ENCODE measurements at places on chromosomes 7 and 10.
A peak's percentile ranks its signal among the peaks of the same experiment; 100 is the strongest.

GRCh38 chr7:105800442-105800841 lies 76.0 kb downstream of the ATXN7L1 start:
- DNase-seq: no peak

DNA sequence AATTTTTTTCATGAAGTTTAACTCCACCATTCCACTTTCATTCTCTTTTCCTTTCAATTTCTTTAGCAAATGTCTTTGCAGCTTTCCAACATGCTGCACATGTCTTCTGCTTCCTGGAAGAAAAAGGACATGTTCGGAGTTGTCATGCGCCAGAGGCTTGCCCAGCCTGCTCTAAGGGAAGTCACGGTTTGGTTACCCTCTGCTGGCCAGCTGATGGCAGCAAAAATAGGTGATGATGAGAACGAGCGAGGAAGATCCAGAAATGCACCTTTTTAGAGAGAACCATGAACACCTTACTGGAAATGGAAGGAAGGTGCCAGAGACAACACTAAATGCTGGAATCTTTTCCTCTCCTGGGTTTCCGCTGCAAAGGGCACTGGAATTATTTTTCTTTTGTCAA lies 4.9 kb upstream of the ZSCAN21 start:
- DNase-seq: no peak

- DNase-seq: no peak
These were observed 90.2 kb upstream of the INSIG1 start for GRCh38 chr7:155207326-155208002.

- no peak for DNase-seq
These were observed 8.0 kb downstream of the PWWP2B start for GRCh38 chr10:132404911-132405462.

- DNase-seq: no peak
These were observed 1.0 kb upstream of the ZNF800 start for GRCh38 chr7:127393368-127394058.

- DNase-seq: no peak
These were observed 285.6 kb downstream of the USP6NL start for GRCh38 chr10:11325817-11326216.

DNA sequence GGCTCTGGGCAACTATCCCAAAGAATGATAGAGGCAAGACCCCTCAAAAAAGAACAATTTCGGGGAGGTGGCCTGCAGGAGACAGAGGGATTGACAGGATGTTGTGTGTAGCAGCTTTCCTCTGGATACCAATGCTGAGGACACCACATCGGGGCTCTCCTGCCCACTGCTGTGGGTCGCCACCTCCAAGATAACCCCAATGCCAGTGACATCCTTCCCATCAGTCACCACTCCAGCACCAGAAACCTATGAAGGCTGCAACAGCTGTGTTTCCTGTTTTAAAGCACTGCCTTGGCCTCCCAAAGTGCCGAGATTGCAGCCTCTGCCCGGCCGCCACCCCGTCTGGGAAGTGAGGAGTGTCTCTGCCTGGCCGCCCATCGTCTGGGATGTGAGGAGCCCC lies 17.6 kb downstream of the ARHGAP19 start:
- DNase-seq: no peak

DNA sequence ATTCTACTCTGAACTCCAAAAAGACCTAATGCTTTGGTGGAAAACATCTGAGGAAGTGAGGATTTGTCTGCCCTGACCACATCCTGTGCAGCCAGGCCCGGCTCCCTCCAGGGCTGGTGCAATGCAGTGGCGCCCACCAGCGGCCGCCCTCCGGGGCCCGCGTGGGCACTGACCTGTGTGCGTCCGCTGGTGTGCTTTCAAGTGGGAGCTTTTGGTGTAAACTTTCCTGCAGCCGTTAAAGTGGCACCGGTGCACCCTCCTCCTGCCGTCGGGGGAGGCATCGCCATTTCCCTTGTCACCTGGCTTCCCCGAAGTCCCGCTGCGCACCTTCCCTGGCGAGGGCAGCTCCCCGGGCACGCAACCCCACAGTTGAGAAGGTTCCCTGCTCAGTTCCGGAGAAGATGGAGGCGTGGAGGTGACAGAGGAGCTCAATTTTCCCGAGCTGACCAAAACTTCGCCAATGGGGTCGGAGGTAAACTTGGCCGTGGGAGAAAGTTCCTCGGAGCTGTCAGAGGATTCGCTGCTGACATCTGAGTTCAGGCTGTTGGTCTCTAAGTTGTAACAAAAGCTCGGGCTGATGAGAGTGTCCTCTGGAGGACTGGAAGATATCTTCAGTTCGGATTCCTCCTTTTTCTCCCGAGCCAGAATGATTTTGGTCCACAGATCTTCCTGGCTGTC lies 3.4 kb downstream of the KLF6 start:
- no peak for DNase-seq

- no peak for DNase-seq
These were observed 309.9 kb downstream of the GRID1 start for GRCh38 chr10:86056672-86057071.

GRCh38 chr7:4823441-4824119 lies 38.2 kb downstream of the PAPOLB start:
- no peak for DNase-seq

DNA sequence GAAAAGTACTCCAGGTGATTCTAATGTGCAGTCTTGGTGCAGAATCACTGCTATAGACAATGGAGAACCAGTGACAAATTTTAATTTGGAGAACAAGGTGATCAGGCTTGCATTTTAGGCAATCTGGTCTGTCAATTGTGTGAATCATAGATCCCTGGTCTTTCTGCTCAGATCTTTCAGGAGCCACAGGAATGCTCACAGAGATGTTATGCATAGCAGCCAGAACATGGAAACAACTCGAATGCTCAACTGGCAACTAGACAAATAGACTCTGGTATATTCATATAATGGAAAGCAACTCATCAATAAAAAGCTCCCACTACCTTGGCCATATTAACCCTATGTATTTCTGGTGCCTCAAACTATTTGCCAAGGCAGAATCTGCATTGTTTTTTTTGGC lies 209.1 kb downstream of the PHF14 start:
- DNase-seq: no peak

DNA sequence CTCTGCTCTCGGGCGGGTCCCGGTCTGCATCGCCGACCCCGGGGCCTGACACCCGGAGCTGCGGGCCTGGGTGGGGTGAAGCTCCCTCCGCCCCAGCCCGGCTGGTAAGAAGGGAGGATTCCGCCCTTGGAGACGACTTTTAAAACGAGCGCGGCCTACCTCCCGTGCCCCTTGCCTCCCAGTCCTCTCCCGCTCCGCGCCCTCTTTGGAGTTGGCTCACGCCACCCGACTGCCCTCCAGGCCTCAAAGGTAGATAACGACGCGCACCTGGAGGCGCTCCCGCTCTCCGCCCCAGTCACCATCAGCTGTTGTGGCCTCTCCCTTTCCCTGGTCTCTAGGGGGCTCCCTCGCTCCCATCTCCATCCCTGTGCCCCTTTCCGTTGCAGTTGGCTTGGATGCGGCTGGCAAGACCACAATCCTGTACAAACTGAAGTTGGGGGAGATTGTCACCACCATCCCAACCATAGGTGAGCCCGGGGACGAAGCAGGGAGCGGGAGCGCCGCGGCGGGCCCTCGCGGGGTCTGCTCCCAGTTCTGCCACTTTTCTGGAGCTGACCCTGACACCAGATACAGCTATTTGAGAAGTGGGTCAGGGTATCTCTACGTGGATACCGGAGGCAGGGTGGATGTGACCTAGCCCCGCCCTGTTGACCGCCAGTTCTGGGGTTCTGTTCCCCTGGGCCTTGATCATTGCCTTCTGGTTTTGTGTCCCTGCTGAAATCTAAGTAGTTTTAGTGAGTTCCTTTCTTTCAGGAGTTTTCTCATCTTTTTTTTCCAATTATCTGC lies 679 bp downstream of the ARF5 start:
- DNase-seq: peak; percentile 61

DNA sequence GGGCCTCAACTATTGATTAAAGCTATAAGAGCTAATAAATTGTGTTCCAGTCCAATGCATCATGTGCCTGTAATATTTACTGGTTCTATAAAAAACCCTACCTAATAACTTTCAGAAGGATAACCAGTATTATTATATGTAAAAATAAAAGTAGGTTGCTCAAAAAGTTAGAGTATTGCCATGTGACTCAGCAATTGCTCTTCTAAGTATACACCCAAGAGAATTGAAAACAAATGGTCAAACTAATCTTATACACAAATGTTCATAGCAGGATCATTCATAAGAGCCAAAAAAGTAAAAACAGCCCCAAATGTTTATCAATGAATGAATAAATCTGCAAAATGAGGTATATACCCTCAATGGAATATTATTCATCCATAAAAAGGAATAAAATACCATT lies 89.5 kb upstream of the TES start:
- DNase-seq: no peak

- no peak for DNase-seq
These were observed 46.4 kb downstream of the SGCE start for GRCh38 chr7:94609561-94609960.

DNA sequence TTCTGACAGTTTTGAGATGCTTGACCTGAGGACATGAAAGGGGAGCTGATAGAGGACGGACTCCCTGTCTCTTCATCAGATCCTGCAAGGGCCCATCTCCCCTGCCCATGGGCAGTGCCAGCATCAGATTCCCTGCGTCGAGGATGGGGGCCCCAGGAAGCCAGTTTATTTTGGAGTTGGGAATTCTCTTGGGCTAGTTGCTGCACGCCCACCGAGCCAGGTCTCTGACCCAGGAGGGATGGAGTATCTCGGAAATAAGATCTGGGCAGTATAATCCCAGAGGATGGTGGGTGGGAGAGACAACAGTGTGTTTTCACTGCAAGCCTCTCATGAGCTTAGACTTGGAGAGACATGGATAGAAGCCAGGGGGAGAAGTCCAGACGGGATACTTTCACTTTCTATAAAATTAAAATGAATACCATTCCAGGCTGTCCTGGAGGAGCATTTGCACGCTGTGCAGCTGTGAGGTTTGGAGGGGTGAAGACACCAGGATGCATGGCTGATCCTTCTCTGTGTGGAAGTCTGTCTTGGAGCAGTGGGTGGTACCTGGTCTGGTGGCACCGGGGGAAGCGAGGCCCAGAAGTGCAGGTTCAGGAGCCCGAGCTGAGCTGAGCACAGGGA lies 25.8 kb downstream of the DOCK1 start:
- no peak for DNase-seq

DNA sequence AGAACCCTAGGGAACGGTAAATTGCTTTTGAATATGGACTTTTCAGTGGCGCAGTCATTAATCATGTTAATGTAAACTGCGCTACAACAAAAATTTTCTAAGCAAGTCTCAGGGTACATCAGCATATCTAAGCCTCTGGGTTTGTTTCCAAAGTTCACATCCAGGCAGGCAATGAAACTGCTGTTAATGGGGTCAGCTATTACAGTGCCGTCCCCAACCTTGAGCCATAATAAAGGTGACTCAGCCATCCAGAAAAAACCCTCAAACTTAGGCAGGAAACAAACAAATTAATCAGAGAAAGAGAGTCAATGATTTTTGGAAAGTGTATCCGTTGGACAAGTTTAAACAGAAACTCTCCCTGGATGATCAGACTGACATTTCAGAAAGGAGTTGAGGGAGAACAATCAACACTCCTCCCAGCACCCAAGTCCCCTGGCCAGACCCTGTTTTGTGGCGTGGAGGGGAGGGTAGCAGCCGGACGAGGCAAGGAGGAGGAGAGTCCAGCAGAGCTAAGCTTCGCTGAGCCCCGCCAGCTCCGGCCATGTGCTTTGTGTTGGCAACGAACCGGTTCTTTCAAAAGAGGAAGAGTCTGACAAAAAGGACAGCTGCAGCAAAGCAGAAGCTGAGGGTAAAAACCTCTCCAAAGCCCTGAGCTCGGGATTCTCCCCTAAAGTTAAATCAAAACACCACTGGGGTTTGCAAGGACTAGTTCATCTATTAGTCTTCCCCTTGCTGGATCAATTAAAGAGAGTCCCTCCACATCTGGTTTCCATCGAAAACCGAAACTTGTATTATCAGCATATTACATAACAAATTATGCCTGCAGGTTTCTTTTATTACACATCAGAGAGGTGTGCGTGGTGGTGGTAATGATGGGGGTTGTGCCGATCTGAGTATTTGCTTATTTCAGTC lies 3.6 kb downstream of the FAM53B start:
- no peak for DNase-seq

- DNase-seq: peak; percentile 49
These were observed 45.4 kb downstream of the KAT6B start for GRCh38 chr10:74871595-74872382.

GRCh38 chr10:47034441-47035051 lies 123.3 kb downstream of the PTPN20 start:
- DNase-seq: no peak

DNA sequence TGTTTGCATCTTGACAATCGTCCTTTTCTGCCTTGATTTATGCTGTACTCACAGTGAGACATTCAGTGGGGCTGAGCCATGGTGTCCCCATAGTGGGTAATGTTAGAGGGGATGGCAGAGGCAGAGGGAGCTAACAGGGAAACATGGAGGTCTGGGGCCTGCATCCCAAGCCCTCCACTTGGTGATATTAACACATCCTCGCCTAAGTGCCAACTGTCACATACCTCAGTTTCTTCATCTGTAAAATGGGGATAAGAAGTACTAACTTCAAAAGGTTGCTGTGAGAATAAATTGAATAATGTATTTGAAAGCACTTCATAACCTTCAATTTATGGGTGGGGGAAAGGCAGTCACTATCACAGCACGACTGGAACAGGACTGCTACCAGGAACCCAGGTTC lies 27.8 kb downstream of the RPP38 start:
- no peak for DNase-seq

Measured in putamen (tissue), 1 donor.